ENCODE measurements at places on chromosomes 4 and X. TPM values are rescaled to one million over a fixed set of nuclear protein-coding genes. Genes with fewer than 3 reads are reported as not detected.

The SPANXD gene
- total RNA-seq = not detected

The ARHGAP36 gene
- total RNA-seq = 0.24 TPM

The SORBS2 gene
- total RNA-seq = 1,779 TPM

The PABPC1L2B gene
- total RNA-seq = not detected

The DCAF4L1 gene
- total RNA-seq = 0.46 TPM

The C4orf50 gene
- 0.03 TPM for total RNA-seq

The FAM149A gene
- total RNA-seq = 5.8 TPM

The UXT gene
- 83.2 TPM for total RNA-seq

The FGB gene
- total RNA-seq = not detected

The HPGD gene
- total RNA-seq = 2.4 TPM

The AIMP1 gene
- total RNA-seq = 36.9 TPM

The PNMA6F gene
- total RNA-seq = not detected

The TMEM35A gene
- total RNA-seq = 0.11 TPM

The C1QTNF7 gene
- 2.3 TPM for total RNA-seq

The GUCY2F gene
- not detected for total RNA-seq

The ADH6 gene
- total RNA-seq = not detected

The NAA11 gene
- total RNA-seq = not detected

The RAB9B gene
- total RNA-seq = 38.0 TPM

The ASB9 gene
- 0.46 TPM for total RNA-seq

The UGT2A1 gene
- not detected for total RNA-seq

The IL15 gene
- total RNA-seq = 3.1 TPM

The IGSF1 gene
- 16.3 TPM for total RNA-seq

The DMRTC1B gene
- total RNA-seq = not detected

The EXOC1L gene
- total RNA-seq = not detected

The MMRN1 gene
- 2.5 TPM for total RNA-seq

The TLL1 gene
- total RNA-seq = 0.67 TPM

The PNMA6A gene
- total RNA-seq = 0.78 TPM

The ERCC6L gene
- 0.08 TPM for total RNA-seq

The MID1 gene
- total RNA-seq = 35.7 TPM

The FBXW7 gene
- total RNA-seq = 65.5 TPM

The HNRNPDL gene
- total RNA-seq = 154 TPM

The SCLT1 gene
- 9.6 TPM for total RNA-seq

The CPE gene
- 43.5 TPM for total RNA-seq

The MAGEA10 gene
- total RNA-seq = not detected

The RRAGB gene
- 11.9 TPM for total RNA-seq

The ZCCHC12 gene
- total RNA-seq = 0.30 TPM

The USO1 gene
- total RNA-seq = 70.5 TPM

The CFI gene
- 10.8 TPM for total RNA-seq

The P2RY8 gene
- total RNA-seq = 1.5 TPM

The EDA2R gene
- 5.7 TPM for total RNA-seq

The AVPR2 gene
- 3.3 TPM for total RNA-seq

The JCHAIN gene
- 1.5 TPM for total RNA-seq

The PCDH7 gene
- 70.8 TPM for total RNA-seq

All from cardiac septum (tissue), 1 donor.